ENCODE measurements at places on chromosomes 2 and 18. TPM values are rescaled to one million over a fixed set of nuclear protein-coding genes. Genes with fewer than 3 reads are reported as not detected.

The EGR4 gene
- not detected for total RNA-seq

The BCL11A gene
- total RNA-seq: 0.92 TPM

The GALR1 gene
- not detected for total RNA-seq

The SERPINB10 gene
- total RNA-seq: not detected

The SULT1C2 gene
- not detected for total RNA-seq

The CD302 gene
- total RNA-seq: 10.6 TPM

The PAX8 gene
- 0.22 TPM for total RNA-seq

The RNF149 gene
- total RNA-seq: 57.6 TPM

The DYNAP gene
- total RNA-seq: not detected

The NT5C1B gene
- not detected for total RNA-seq

The SALL3 gene
- not detected for total RNA-seq

Measured in endothelial cell of umbilical vein (primary cell).